ENCODE measurements at places on chromosomes 5 and 9. TPM values are rescaled to one million over a fixed set of nuclear protein-coding genes. Genes with fewer than 3 reads are reported as not detected.
A peak's percentile ranks its signal among the peaks of the same experiment; 100 is the strongest.

- no peak overlapping the region for H3K27ac ChIP-seq
- H3K27me3 ChIP-seq, result no peaks in the 10 kb centered on the region
- H3K4me1 ChIP-seq, result no peaks in the 10 kb centered on the region
- no peaks in the 10 kb centered on the region for H3K36me3 ChIP-seq
- H3K4me3 ChIP-seq, result no peak overlapping the region
- peak; percentile 10 for DNase-seq
These were observed 2222.7 kb upstream of the WWC1 start for GRCh38 chr5:166068547-166069335.

- H3K36me3 ChIP-seq, result no peaks in the 10 kb centered on the region
- no peaks in the 10 kb centered on the region for H3K27me3 ChIP-seq
- H3K4me1 ChIP-seq, result no peaks in the 10 kb centered on the region
- no peak for DNase-seq
These were observed 178.8 kb upstream of the IL12B start for GRCh38 chr5:159509002-159509660.

- DNase-seq, result peak; percentile 66
- no peaks in the 10 kb centered on the region for H3K36me3 ChIP-seq
- H3K4me1 ChIP-seq, result no peaks in the 10 kb centered on the region
- H3K27me3 ChIP-seq, result no peaks in the 10 kb centered on the region
These were observed 76.0 kb downstream of the FCHO2 start for GRCh38 chr5:73031839-73032238.

GRCh38 chr5:67896311-67896929, 319.1 kb upstream of the PIK3R1 start:
- no peaks in the 10 kb centered on the region for H3K27me3 ChIP-seq
- H3K4me3 ChIP-seq, result no peak overlapping the region

DNA sequence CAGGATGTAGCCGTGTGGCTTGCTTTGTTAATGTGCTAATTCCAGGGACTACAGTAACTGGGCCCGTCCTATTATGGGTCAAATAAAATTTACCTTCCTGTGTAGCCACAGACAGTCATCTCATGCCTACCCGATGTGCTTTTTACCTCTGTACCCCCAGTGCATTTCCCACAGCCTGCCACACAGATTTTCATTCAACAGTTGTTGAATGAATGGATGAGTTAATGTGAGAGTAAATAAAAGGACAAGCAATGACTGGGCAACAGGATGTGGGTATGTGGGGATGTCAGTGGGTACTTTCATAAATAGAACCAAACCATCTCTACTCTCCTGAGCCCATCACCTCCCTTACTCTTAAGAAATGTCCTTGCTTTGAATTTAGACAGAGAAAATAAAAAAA, 441.2 kb upstream of the ZNF462 start:
- H3K27me3 ChIP-seq, result no peaks in the 10 kb centered on the region
- H3K27ac ChIP-seq, result no peak overlapping the region
- no peak overlapping the region for H3K4me3 ChIP-seq

The RGS7BP gene
- total RNA-seq, result 3.1 TPM

The SOX30 gene
- total RNA-seq, result not detected

All from A673 (cell line).